ENCODE measurements at places on chromosomes 1 and 21. TPM values are rescaled to one million over a fixed set of nuclear protein-coding genes. Genes with fewer than 3 reads are reported as not detected.

GRCh38 chr1:7572654-7573152 lies 198.4 kb upstream of the VAMP3 start:
- ATAC-seq: no peak

The DAB1 gene
- 0.77 TPM for total RNA-seq

The PRDM16 gene
- total RNA-seq: 1.4 TPM

DNA sequence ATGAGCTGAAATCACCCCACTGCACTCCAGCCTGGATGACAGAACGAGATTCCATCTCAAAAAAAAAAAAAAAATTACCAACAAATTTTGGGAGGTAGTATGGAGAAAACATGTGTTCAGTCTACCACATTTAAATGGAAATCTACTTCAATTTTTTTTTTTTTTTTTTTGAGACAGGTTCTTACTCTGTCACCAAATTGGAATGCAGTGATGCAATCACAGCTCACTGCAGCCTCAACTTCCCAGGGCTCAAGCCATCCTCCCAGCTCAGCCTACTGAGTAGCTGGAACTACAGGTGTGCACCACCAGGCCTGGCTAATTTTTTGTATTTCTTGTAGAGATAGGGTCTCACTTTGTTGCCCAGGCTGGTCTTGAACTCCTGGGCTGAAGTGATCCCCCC lies 82.1 kb downstream of the GFI1 start:
- no peak for ATAC-seq

GRCh38 chr1:18602533-18603211 lies 28.0 kb upstream of the PAX7 start:
- ATAC-seq: no peak

The POMGNT1 gene
- 43.2 TPM for total RNA-seq

DNA sequence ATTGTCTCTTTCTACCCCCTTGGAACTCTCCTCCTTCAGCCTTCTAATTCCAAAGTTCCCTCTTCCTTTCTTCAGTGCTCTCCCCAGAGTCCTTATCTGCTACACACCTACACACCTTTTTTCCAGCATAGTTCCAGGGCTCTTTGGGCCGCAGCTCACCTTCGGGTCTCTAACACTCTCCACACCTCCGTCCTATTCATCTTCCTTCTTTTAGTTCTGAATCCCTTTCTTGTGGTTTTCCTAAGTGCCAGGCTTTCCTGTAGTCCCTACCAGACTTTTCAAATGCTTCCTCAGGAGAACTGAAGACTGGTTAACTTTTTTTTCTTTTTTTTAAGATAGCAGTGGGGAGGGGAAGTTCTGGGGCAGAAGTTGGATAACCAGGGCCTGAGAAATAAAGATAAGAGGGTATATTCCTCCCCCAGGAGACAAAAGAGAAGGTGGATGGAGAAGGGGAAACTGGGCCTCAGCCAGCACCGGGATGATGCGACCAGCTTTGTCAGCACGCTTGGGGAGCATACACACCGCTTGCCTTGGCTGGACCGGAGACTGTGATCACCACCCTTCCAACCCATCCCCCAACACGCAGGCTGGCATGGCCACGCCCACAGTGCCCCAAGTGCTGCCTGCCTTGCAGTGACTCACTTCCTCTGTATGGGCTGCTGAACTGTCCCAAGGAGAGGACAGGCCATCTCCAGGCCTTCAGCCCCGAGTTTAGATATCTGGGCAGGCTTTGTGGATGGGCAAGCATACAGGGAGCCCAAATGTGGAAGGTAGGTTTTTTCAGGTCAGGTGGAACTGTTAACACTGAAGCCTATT lies 2.5 kb upstream of the CERS2 start:
- peak; percentile 48 for ATAC-seq

DNA sequence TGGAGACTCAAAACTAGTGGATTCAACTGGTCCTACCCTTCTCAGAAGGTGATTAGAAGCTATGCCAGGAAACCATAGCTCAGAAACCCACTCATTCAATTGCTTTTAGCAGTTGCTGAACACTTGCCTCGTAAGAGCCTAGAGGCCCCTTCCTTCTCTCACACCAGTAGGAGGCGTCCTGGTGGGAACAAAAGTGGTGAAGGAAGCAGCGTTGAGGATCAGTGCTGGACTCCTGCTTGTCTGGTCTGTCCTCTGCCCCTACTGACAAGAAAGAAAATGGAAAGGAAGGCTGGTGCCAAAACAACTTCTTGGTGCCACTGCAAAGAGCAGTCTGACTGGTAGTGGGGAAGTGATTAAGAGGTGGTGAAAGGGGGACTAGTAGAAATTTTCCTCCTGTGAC lies 269.7 kb downstream of the LMO4 start:
- no peak for ATAC-seq

The TSPEAR gene
- not detected for total RNA-seq

DNA sequence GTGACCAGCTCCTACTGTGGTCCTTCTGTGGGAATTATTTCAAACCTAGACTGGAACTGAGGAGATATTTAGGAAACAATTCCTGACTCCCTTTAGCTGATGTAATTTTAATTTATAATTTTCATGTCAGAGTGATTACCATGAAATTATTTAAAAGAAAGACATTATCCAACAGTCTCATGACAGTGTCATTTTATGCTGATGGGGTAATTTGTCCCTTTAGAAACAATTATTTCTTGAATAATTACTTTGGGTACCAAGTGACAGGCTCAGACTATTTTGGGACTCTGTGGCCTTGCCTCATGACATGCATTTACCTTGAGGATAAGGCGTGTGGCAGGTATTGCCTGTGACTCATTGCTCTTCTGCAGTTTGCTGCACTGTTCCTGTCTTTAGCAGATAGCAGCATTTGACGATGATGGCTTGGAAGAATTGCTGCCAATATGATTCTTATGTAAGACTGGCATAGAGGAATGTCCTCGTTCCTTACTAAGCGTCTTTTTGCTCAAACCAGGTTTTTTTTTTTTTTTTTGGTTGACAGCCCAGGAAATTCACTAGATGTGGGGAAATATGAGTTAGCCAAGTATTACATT lies 206.0 kb upstream of the HMCN1 start:
- no peak for ATAC-seq

Data from gastroesophageal sphincter (tissue), 4 donors.